Aorta (tissue), 5 donors: ENCODE measurements at places on chromosomes 2 and 18. TPM values are rescaled to one million over a fixed set of nuclear protein-coding genes. Genes with fewer than 3 reads are reported as not detected.

DNA sequence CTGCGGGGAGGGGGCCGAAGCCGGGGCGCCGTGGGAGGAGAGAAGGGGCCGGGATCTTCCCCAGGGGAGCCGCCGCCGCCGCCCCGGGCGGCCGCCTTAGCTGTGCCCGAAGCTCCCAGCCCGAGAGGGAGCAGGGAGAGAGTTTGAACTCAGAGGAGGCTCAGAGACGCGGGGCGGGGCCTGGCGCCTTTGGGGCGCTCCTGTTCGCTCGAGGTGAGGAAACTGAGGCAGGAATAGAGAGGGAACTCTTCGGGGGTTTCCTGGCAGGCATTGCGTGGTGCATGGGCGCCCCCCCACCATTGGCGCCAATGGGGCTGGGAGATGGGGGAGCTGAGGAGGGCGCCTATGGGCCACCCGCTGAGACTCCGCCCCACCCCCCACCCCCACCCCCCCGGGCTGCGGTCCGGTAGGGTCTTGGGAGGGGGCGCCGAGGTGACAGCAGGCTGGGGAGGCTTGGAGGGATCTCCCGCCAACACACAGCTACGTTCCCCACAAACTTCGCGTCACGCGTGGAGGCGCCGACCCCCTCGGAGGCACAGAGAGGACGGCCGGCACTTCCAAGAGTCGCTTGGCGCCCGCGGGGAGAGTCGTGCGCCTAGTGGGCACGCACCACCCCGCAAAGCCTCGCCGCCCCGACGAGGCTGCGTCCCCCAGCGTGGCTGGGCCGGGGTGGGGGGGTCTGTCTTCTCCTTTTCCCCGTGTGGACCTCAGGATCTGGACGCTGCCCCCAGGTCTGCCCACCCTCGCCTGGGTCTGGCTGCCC, 680 bp downstream of the CTDSP1 start:
- DNase-seq, result peak; percentile 77

- DNase-seq, result no peak
These were observed 32.3 kb downstream of the ASXL2 start for GRCh38 chr2:25845843-25846505.

DNA sequence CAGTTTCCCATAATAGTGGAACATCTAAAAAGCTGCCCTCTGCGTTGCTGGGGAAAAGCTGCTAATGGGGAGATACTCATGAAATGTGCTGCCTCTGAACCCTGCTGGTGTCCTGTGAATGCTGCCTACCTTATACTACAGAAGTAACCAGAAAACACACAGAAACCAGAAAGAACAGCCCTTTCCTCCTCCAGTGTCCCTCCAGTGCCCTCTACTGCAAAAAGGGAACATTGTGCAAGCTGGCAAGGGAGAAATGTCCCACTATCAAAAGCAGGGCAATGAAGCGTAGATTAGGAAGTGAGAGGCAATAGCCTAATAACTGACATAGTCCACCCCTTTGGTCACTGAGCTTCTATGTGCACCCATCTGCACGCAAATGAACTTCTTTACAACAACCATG, 162.7 kb upstream of the ETAA1 start:
- DNase-seq, result no peak

DNA sequence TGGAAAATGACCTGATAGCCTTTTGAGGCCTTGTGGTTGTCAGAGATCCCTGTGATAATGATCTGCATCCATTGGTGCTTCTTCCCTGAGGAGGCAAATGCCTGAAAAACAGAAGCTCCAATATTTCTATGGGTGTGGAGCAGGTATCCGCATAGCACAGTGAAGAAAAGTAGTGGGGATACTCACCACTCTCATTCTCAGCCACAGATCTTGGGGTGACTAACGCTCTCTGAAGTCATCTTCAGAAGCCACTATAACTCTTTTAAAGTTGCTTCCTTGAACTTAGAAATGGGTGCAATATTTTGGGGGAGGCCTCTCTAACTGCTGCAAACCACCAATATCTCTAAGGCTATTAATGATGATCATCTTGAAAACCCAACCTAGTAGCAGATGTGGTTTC, 46.2 kb downstream of the ARHGAP15 start:
- DNase-seq, result no peak

DNA sequence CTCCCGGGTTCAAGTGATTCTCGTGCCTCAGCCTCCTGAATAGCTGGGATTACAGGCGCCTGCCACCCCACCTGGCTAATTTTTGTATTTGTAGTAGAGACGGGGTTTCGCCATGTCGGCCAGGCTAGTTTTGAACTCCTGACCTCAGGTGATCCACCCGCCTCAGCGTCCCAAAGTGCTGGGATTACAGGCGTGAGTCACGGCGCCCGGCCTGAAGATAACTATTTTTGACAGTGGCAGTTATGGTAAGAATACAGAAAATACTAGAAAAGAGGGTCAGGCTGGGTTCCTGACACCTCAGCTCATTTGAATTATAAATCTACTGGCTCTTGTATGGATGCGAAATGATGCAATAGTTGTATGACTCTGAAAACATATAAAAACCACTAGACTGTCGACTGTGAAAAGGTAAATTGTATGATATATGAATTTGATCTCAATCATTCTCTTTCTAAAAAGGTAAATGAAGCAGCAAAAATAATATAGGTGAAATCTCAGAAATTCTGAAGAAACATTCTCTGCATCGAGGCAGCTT, 11.1 kb upstream of the DGKD start:
- no peak for DNase-seq

- no peak for DNase-seq
These were observed 34.9 kb downstream of the TEX44 start for GRCh38 chr2:231627384-231628120.

USP14 gene
- total RNA-seq, result 45.8 TPM

IL37 gene
- not detected for total RNA-seq

DNA sequence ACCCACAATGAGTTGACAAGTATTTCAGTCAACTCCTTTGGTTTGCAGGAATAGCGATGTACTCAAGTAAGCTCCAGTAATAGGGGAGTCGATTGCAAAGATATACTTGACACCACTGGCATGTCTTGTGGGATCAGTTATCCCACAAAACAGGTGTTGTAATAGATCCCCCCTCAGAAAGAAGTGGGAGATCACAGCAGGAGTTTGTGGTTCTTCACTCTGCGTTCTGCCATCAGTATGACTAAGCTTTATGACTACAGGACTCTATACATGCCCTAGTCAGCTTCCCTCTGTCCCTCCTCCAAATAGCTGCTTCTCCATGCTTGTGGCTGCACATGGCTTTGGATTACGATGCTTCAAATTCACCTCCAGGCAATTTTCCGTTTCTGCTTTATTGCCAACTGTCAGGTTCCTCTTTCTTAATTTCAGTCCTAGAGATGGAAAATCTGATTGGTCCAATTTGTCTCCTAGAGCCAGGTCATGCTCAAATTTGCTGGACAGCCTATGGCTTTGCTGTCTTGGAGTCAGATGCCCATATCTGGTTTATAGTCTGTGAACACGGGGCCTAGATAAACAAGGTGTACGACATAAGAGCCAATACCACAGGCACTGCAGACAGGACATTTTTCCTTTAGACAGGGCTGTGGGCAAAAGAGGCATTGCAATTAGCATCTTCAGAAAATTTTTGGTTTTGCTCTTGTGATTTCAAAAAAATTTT, 221.7 kb downstream of the PAX3 start:
- no peak for DNase-seq

GRCh38 chr2:102048465-102048864, 56.7 kb downstream of the IL1R2 start:
- DNase-seq, result peak; percentile 79

ITPRID2 gene
- total RNA-seq, result 119 TPM

- DNase-seq, result peak; percentile 85
These were observed 140.0 kb downstream of the MEIS1 start for GRCh38 chr2:66574701-66575624.

GRCh38 chr18:62937065-62937464, 221.7 kb downstream of the PHLPP1 start:
- no peak for DNase-seq

- DNase-seq, result peak; percentile 73
These were observed 78.9 kb downstream of the ZBTB7C start for GRCh38 chr18:48330016-48330991.

DNA sequence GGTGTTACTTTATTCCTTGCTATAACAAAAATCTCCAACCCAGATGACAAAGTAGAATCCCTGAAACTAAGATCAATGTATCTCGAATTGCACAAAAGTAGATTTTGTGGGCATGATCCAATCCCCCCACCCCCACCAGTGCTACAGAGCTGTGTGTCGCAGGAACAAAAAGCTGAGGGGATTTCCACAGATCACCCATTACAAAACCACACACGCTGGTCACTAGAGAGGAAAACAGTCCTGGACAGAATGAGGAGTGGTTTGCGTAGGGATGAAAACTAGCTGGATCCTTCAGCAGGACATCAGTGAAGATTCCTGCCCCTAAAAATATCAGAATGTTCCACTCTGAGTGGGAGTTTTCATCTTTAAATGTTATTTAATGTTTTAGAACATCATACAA, 165.3 kb upstream of the STK17B start:
- no peak for DNase-seq
